ENCODE measurements at places on chromosomes 3 and 15.

DNA sequence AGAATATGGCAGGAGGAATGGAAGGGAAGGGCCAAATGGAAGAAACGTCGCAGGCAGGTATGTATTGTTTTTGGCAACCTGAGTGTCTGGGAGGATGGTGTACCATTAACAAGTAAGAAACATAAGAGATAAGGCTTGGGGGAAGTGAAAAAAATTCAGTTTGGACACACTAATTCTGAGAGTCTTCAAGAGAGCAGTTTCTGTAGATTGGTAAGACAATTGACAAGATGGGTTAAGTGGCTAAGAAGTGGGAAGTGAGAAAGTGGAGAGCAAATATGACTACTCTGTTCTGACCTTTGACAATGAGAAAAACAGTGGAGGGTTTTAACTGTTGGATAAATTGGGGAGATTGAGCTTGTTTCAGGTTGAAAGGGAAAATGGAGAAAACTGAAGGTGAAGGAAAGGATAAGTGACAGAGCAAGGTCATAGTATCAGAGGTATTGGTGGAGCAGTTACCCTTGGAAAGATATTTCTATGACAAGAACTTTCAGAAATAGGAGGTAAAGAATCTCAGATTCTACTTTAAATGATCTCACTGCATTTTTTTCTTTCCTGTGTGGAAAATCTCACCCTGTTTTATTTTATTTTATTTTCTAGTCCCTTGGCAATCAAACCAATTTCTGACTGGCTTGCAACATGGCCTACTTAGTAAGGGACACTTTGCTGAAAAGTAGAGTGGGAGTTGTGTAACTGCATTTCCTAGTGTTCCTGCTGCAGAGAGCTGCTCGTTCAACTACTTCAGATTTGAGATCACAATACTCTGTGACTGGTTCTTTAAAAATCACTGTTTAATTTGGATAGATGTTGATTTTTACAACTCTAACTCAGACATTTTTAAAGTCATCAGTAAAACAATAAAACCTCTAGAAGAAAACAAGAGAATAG lies 23.1 kb upstream of the GABPB1 start:
- no peak for DNase-seq

- peak; percentile 87 for DNase-seq
Measured at GRCh38 chr15:27017168-27017809, 46.3 kb downstream of the GABRG3 start.

GRCh38 chr15:22980189-22981050 lies at the start of gene CYFIP1:
Gene CYFIP1 (minus strand): TSS chr15:22980368. CDS start chr15:22947285, 33,083 bp downstream.
- DNase-seq = peak; percentile 96

- DNase-seq = peak; percentile 56
Measured at GRCh38 chr15:62994975-62995681, 47.4 kb upstream of the TPM1 start.

DNA sequence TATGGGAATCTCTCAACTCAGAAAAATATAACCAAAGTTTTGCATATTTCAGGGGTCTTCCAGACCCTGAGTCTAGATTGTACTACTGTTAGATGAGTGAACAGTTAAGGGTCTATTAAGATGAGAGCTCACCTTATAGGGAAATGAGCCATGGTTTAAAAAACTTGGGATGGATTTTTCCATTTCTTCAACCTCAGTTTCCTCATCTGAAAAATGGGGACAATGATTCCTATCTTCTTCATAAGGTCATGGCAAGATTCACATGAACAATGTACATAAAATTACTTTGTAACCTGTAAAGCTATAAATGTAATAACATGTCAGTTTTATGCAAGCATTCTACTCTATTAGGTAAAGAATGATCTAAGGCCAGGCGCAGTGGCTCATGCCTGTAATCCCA lies 28.7 kb downstream of the NPTN start:
- DNase-seq = no peak

GRCh38 chr3:78257951-78258530 lies 1218.1 kb downstream of the ROBO2 start:
- DNase-seq = no peak

DNA sequence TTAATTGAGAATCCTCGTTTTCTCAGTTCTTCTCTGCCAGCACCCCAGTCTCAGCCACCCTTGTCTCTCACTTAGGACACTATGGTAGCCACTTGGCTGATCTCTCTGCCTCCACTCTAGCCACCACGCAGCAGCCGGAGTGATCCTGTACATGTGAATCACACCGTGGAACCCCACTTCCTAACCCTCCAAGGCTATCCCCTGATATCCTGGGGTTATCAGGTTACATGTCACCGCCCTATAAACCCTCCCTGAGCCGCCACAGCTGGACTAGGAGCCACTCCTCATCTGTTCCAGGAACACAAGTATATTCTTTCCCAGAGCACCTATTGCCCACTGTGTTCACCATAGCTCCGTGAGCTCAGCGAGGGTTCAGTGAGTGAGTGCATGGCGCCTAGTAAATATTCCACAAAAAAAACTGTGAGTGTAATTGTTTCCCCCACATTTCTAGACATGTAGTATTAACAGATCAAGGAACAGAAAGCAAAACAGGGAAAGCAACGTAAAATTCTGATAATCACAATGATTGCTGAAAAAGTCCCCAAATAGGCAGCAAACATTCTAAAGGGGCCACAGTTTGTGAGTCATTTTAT lies 661 bp upstream of the PARP14 start:
- DNase-seq = peak; percentile 10

DNA sequence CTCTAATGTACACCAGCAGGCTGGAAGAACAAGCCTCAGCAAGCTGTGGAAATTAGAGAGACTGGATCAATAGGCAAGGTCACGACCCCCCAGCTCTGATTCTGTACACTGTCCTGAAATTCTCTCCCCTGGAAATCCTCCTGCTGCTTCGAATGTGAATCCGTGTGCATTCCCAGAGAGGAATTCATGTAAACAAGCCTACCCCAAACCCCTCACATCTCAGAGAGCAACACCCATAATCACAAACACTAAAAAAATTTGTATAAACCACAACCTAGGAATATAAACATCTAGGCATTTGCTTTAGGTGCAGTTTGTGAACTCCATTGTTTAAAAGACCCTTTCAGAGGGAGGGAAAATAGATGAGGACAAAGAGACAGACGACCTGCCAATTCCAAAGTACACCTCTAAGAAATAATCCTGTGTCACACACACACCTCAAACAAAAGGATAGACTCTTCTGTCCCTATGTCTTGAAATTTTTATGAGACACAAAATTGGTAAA lies 325.2 kb downstream of the WDR72 start:
- DNase-seq = no peak

GRCh38 chr3:135792174-135792573 lies 173.4 kb upstream of the PPP2R3A start:
- no peak for DNase-seq

DNA sequence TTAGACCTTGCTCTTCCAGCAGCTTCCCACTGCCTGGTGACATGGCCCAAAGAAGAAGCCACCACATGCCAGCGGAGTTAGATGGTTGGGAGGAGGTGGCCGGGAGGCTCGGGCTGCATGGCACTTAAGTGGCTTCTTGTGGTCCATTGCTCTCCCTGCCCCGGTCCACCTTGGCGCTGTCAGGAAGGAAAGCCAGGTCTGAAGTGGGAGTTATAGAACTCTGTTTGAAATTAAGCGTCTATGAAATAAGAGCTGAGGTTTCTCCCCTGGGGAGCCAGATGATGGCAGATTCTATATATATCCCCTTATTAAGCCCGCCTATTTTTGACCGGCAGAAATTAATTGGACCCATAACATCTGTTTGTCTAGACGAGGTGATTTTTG lies 61.2 kb downstream of the ITGA11 start:
- no peak for DNase-seq

- no peak for DNase-seq
Measured at GRCh38 chr3:125001557-125002413, 54.0 kb downstream of the HEG1 start.

DNA sequence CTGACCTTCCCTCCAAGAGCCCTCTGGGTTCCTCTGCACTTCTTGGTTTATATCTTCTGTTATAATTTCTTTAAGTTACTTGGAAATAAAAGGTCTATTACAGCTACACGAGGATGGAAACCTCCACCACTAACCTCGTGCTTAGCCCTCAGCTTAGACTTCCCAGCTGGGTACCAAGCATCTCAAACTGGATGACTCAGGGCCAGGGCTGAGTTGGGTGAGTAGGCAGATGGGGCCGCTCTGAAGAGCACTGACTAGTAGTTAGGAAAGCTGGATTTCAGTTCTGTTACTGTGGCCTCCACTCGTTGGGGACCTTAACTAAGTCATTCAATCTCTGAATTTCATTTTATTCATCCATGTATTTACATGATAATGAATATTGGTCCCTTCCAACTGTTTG lies 1036.6 kb downstream of the IGSF11 start:
- no peak for DNase-seq

DNA sequence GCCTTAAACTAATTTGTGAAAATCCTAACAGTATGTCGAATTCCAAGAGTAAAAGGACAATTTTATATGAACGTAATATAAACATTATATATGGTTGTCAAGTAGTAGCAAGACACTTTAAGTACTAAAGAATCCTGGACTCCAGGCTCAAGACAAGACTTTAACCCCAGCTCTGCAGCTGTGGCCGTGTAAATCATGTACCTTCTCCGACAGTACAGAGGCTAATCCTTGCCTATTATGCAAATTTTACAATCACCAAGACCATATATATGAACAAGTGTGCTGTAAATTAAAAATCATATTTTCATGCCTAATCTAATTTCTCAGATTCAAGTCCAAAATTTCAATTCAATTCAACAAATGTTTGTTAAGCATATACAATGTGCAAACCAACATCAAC lies 35.8 kb downstream of the RBM15B start:
- DNase-seq = no peak

- DNase-seq = no peak
Measured at GRCh38 chr15:34047893-34048775, 9.1 kb upstream of the AVEN start.

GRCh38 chr3:43641306-43642114 lies 19.7 kb upstream of the ANO10 start:
- no peak for DNase-seq

DNA sequence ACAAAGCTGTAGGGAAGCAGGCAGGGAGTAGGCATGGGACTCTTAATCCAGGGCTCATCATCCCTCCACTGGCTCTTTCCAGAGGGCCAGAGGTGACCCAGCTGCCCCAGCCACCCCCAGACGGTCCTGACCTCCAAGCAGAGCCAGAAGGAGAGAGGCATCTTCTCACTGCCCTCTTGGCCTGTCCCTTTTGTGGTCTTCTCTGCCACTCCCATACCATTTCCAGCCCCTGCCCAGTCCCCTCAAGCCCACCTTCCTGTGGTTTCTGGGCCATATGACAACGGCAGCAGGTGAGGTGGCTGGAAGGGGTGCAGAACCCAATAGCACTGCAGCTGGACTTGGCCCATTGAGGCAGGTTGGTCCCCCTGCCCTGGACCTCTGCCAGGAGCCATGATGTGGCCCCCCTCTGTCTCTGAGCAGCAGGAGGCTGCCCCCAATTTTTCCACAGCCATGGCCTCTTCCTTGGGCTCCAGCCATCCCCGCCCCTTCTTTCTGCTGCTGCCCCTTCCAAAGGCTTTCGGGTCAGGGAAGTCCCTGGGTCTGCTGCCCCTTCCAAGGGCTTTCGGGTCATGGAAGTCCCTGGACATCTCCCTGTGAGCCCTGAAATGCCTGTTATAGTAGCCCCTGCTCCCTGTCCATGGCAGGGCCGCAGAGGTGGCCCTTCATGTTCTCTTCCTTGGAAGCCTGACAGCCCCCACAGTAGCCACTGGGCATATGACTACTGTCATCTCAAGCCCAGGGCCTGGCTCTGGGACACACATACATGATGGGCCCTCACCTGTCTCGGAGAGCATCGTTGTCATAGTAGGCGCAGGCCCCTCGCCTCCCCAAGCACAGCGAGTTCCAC lies 39.5 kb upstream of the RAB6B start:
- DNase-seq = no peak

- no peak for DNase-seq
Measured at GRCh38 chr3:178001670-178002101, 534.5 kb upstream of the KCNMB2 start.

- peak; percentile 49 for DNase-seq
Measured at GRCh38 chr3:56799251-56799882, 2.4 kb downstream of the ARHGEF3 start.

- DNase-seq = no peak
Measured at GRCh38 chr3:99330924-99331532, 307.4 kb upstream of the COL8A1 start.

DNA sequence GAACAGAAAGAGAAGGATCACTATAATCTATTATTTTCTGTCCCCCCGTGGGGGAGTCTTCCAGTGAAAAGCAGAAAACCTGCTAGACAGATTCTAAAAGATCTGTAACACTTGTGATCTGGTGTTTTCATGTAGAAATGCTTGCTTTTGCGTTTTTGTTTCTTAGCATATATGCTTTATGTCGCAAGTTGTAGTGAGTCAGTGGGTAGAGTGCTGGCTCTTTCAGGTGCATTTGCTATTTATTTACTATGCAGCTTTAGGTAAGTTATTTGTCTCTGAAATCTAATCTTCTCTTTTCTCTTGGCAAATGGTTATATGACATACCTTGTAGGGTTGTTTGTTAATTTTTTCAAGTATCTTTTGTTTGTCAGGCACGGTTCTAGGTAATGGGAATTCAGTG lies 9.4 kb downstream of the AKAP13 start:
- no peak for DNase-seq

DNA sequence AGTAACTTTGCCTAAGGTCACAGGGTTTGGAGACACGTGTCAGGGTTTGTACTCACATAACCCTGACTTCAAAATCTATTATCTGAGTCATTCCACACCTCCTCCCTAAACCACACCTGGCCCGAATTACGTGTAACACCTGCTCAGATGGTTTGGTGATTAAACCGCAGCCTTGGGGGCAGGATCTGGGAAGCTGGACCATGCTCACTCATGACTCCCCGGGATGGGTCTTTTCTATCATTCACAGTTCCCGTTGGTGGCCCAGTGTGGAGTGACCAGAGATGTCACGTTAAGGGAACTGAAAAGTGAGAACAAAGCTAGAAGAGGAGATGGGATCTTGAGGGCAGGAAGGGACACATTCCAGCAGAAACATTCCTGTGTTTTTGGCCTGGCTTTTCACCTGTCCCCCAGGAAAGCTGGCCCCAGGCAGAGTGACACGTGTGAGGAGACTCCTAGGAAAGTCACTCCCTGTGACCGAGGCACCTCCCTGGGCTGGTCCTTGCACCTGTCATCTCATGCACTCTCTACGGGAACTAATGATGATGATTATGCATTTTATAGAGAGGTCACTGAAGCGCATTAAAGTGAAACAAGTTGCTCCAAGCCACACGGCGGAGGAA lies 75.4 kb upstream of the POMGNT2 start:
- DNase-seq = no peak

All from A549 (cell line).